Stimulated activated CD4-positive, alpha-beta T cell treated with anti-CD3 and anti-CD28 coated beads, Interleukin-1b, Interleukin-23, amount 100 ng/mL, for 1 hour (primary cell): ENCODE measurements at places on chromosomes 11 and 22.

DNA sequence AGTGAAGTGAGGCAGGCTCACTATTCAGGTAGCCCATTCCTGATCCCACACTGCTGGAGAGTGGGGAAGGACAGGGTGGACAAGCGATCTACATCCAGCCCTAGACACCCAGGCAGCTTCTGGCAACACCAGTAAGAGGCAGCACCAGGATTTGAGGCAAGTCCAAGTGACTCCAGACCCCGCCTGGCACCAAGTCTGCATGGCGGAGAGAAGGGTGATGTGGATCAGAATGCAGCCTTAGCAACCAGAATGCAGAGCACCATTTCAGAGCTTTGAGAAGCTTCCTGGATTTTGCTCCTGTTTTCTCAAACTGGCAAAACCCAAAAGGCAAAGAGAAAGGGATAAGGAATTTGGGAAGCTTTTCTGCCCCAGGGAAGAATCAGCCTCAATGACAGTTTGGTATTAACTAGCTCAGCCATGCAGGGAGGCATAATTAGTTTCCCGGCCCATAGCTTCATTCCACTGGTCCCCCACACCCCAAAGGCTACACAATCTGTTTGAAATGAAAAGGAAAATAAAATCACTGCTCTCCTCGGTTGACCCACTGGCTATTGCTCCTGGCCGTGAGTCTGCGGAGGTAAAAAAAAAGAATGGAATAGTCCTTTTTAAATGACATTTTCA lies 17.3 kb downstream of the GALNT18 start:
- DNase-seq = no peak

DNA sequence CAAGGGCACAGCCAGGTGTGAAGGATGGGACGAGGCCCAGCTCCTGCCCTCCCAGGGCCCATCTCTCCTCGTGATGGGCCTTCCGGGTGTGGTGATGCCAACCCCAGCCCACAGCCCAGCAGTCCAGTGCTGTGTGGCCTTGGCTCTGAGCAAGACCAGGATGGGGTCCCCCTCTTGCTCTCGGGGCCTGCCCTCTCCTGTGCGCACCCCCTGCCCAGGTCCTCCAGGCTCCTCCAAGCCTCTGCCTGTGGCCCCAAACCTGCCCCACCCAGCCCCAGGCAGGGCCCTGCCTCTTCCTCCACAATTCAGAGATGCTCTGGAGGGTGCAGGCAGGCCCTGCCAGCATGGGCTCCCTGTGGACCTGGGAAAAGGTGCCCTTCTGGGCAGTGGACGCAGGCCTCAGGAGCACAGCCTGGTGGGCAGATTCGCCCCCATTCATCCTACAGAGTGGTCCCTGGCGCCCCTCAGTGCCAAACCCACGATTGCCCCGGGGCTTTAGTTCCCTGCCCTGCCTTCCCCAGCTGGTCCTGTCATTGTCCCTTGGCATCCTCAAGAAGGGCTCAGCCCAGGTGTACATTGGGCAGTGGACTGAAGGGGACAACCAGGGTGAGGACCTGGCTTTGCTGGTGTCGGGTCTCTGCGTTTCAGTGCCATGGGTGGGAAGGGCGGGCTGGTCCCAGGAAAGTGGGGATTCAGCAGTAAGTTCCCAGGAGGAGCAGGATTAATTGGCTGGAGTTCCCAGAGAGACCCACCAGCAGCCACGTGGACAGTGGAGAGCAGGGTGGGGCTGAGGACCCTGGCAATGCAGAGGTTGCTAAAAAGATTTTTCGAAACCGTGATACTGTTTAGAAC lies 19.8 kb downstream of the EIF1AD start:
- no peak for DNase-seq

- DNase-seq = no peak
Measured at GRCh38 chr11:86046116-86046515, 22.8 kb downstream of the PICALM start.

- DNase-seq = no peak
Measured at GRCh38 chr22:50307890-50308596, 597 bp upstream of the PLXNB2 start.

DNA sequence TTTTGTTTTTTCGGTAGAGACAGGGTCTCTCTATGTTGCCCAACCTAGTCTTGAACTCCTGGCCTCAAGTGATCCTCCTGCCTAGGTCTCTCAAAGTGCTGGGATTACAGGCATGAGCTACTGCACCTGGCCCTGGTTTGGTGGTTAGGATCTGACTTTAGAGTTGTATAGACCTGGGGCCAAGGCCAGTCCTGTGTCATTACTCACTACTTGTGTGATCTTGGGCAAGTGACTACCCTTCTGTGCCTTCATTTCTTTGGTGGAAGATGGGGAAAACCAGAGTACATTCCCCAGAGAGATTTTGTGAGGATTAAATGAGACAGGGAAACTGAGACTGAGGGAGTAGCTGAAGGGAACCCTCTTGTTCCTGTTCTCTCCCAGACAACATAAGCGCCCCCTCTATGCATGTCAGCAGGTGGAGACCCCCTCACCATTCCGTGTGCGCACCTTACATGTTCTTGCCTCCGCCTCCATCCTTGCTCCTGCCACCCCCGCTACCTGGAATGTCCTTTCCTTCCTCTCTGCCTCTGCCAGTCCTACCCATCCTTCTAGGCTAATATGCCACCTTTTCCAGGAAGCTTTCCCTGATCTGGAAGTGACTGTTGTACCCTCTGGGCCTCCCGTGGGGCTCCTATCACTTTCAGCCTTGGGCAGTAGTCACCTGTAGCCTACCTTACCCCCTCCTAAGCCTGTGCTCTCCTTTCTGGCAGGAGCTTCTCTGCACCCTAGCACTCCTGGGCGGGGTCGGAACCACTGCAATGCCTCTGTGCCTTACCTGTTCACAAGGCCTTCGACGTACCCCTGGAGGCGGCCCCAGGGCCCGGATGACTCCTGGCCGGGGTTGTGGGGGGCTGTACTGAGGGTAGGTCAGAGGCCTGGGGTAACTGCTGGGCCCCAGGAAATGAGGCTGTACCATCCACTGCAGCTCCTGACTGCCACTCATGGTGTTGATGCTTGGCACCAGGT lies 3.9 kb downstream of the FOSL1 start:
- no peak for DNase-seq

- no peak for DNase-seq
Measured at GRCh38 chr11:32358729-32359128, 76.6 kb downstream of the WT1 start.

GRCh38 chr11:124415356-124415923 lies 9.2 kb downstream of the OR8B4 start:
- DNase-seq = no peak

- DNase-seq = no peak
Measured at GRCh38 chr11:72871119-72871518, 56.9 kb downstream of the ATG16L2 start.

GRCh38 chr11:62505059-62505439 lies 41.6 kb downstream of the AHNAK start:
- DNase-seq = no peak

DNA sequence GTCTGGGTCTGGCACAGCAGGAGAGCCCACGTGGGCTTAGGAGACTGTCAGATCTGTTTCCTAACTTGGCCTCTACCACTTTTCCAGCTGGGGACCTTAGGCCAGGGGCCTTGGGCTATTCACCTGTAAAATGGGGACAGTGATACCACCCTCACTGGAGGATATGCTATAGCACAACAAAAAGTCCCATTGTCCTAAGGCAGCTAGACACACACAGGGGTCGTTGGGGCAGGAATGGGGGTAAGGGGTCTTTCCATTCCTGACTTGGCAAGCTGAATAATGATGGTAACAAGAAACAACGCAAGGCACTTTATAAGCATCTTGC lies 2.6 kb upstream of the SH3BP1 start:
- DNase-seq = no peak

GRCh38 chr11:47997063-47998053 lies 17.0 kb downstream of the PTPRJ start:
- DNase-seq = no peak

- DNase-seq = no peak
Measured at GRCh38 chr11:108518581-108518980, 20.4 kb upstream of the POGLUT3 start.

DNA sequence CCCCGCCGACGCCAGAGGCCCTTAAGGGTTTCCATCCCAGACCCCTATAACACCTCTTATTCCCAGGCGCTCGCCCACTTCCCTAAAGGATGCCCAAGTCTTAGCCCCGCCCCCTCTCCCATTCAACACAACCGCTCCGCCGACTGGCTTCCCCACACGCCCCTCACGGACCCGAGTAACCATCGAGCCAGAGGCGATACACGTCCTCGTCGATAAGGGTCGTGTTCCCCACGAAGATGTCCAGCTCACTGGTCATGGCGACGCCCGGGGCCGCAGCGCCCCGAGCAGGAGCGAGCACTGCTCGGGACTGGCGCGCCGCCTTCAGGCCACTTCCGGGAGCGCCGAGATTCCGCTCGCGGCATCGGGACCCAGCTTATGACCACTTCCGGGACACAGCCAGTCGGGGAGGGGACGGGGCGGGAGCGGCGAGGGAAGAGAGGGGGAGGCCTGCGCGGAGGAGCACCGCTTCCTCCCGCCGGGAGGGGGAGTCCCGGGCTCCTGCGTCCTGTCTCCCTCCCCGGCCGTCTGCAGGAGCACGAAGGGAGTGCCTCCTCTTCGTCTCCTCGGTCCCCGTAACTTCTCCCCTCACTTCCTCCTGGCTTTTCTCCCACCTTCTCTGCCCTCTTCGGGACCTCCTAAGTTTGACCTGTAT lies at the start of gene FIBP:
FIBP (minus strand) TSS at position 309 of the 652 bp plus-strand sequence; CDS start at position 256, 53 bp downstream.
- peak; percentile 91 for DNase-seq

DNA sequence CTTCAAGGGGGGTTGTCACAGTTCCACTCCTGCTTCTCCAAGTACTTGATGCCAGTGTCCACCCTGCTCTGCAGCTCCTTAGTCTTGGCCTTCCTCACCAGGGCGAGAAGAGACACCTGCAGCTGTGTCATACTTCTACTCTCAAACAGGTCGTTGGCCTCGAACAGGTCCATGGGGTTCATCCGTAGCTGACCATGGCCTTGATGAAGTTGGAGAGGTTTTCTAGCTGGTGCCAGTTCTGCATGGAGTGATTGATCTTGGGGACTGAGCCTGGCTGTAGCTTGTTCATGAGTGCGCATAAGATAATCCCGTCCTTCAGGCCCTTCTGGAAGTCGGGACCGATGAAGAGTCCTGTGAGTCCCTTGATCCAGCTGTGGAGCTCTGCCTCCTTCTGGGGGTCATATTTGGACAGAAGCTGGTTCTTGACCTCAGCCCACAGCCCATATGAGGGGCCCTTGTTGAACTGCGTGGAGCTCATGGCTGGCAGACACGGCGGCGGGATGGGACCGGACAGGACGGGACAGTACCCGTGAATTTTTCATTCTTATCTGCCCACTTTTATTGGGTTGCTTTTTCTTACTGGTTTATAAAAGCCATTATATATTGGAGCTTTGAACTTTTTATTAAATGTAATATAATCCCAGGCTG lies 33.4 kb upstream of the HORMAD2 start:
- DNase-seq = no peak

- DNase-seq = no peak
Measured at GRCh38 chr11:17397311-17398002, 9.0 kb upstream of the KCNJ11 start.

DNA sequence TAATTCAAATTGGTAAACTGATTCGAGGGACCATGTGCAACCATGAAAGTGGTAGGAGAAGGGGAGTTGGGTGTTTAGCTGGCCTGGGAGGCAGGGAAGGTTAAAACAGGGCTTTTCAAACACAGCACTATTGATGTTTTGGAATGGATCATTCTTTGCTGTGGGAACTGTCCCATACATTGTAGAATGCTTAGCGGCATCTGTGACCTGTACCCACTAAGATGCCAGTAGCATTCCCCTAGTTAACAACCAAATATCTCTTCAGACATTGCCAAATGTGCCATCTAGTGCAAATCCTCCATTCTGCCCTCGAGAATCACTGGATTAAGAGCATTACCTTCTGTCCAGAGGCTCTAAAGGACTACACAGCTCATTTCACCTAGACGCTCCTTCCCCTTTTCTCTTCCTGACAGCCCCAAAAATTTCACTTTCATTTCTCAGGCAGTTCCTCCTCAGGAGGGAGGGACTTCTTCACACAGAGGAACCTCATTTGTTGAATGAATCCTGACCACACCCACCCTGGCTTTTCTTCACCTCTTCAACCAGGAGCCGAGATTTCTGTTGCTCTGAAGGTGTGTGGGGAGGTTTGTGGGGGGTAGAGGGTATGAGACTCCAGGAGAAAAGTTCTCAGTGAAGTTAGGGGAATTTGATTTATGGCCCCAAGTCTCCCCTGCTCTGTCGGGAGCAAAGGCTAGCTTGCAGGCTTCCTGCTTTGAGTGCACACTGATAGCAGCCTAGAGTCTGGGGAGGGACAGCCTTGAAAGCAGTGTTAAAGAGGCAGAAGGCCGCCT lies at the start of gene TRIM34:
TRIM34 (plus strand) TSS at position 513 of the 791 bp plus-strand sequence. CDS start 7,331 bp downstream, outside the sequence.
- peak; percentile 32 for DNase-seq

GRCh38 chr11:1538153-1538552 lies 33.9 kb downstream of the DUSP8 start:
- no peak for DNase-seq

DNA sequence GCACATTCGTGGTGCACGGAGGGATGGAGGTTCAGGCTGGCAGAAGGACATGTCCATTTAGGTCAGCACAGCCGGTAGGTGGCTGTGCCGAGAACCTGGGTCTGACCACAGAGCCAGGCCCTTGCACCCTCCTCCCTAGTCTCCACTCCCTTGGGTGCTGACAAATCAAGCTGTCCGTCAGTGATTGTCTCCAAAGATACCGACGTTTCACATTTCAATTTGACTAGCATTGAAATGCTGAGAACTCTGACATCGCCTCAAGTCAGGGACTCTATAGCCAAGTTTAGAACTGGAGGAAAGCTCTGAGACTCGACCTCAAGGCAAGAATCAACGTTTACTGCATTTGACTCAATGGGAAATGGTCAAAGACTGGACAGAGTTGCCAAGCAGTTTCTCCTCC lies 1321.1 kb downstream of the TBC1D22A start:
- DNase-seq = no peak

DNA sequence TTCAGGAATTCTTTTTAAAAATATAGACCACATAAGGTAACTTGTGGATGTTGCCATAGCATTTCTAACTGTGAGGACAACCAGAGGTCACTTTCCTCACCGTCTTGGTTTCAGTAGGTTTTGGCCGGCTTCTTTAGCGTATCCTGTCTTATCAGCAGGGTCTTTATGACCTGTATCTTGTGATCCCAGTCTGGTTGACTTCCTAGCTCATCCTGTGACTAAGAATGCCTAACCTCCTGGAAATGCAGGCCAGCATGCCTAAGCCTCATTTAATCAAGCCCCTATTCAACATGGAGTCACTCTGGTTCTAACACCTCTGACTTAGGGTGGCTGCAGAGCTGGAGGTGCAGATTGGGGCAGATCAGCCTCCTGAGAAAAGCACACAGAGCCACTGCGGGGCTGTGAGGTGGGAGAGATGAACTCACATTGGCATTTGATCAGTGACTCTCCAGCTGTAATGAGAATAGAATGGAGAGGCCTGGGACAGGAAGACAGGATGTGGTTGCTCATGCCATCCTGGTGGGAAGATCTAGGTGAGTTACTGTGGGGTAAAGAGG lies 41.1 kb upstream of the TOP3B start:
- no peak for DNase-seq
